NCI-H774 (cell line): ENCODE measurements at places on chromosomes 2 and 18.

- peak; percentile 31 for DNase-seq
Observed at GRCh38 chr18:12772111-12772510, 69.3 kb downstream of the PSMG2 start.

- no peak for DNase-seq
Observed at GRCh38 chr2:19651466-19651865, 250.3 kb downstream of the TTC32 start.

DNA sequence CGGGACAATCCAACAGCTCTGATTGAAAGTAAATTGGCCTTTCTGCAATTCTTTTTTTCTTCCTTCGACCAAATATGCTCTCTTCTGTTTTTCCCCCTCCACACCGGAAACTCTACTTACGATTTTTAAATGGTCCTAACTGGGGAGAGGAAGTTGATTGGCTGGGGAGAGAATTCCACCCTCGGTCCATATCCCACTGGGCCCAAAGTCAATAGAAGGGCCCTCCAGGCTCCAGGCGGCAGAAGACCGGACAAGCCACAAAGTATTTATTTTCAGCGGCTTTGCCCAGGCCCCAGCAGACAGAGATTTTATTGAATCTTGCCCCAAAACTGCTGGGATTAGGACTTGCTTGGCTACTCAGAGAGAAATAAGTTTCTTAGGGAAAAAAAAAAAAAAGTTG, 37.1 kb upstream of the SMAD7 start:
- no peak for DNase-seq

- DNase-seq: no peak
Observed at GRCh38 chr2:183389546-183390080, 265.4 kb downstream of the NUP35 start.

GRCh38 chr2:38427054-38427453, 50.0 kb upstream of the ATL2 start:
- no peak for DNase-seq

- DNase-seq: no peak
Observed at GRCh38 chr2:206670531-206671319, 28.4 kb downstream of the FAM237A start.

DNA sequence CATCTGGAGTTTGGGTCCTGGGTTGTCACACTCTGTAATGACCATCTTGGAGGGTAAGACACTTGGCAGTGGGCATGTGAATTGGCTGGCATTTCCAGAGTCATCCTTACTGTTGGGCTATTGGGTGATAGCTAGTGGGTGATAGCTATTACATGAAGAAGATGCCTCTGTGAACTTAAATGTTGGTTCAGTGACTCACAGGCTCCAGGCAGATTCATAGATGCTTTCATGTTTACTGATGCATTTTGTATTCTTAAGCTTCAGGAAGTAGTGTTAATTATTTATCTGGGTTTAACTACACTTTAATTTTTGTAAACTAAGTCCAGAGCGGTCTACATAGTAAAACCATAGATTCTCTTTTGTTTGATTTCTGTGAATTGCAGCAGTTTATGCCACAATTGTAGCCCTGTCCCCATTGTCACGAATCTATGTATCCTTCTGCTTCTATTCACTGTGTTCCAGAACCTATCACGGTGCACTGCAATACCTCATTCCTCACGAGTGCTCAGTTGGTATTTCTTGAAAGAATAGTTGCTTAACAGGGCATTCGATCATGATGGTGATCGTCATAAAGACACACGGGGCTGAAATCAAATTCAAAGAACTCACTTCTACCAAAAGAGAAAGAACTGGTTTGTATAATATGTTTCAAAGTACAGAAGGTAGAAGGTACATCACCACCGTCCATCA, 79.7 kb downstream of the GBX2 start:
- DNase-seq: no peak

DNA sequence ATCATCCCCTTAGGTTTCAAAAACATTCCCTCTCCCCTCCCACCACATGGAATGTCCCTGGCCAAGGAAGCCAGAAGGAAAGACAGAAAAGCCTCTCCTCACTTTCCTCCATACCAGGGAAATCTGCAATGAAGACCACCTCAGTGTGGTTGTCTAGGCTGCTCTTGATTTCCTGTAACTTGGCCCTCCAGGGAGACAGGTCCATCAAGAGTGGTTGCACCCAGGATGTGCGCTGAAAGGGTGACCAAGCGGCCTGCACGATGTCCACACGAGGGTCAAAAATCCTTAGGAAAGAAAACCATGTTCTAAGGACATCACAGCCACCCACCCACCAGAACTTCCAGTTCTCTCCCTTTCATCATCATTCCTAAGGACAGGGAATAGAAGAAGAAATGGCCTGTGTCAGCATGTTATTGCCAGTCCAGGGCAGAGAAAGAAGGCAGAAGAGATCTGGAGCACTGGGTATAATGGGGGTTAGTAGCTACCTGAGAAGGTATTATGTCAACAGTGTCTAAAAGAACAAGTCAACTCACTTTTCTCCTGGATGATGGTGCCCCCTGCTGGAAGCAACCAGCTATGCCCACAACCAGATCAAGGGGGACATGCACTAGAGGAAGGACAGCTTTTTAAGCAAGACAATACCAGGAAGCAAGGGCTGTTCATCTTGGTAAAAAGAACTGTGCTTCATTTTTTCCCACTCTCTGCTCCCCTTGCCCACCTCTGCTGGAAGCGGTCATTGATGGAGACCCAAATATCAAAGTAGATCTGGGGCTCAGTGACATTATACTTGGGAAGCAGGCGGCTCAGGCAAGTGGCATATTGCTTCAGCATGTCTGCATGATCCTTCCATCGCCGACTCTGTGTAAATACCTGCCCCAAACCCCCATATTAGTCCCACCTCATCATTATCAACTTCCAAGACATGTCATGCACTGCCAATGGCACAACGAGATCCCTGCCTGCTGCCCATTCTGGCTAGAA, 9.3 kb downstream of the GGCX start:
- DNase-seq: peak; percentile 68

- no peak for DNase-seq
Observed at GRCh38 chr18:67081482-67082211, 434.9 kb downstream of the DSEL start.

GRCh38 chr18:46167971-46168370, 63.8 kb downstream of the HAUS1 start:
- DNase-seq: no peak

DNA sequence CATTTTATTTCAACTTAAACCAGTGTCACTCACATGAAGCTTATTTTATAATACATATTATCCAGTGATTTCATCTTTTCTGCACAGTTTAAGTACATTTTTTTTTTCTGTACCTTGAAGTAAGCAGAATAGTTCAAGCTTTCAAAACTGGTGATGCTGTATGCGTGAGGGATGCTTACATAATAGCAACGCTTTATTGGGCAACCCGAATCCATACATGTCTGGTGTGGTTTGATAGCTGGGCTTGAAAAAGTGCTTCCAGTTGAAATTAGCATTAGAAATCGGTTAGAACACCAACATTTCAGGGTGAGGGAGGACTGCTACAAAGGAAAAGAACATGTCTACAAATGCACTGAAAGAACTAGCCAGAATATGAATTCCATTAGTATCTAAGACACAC, 117.4 kb downstream of the MBP start:
- no peak for DNase-seq

DNA sequence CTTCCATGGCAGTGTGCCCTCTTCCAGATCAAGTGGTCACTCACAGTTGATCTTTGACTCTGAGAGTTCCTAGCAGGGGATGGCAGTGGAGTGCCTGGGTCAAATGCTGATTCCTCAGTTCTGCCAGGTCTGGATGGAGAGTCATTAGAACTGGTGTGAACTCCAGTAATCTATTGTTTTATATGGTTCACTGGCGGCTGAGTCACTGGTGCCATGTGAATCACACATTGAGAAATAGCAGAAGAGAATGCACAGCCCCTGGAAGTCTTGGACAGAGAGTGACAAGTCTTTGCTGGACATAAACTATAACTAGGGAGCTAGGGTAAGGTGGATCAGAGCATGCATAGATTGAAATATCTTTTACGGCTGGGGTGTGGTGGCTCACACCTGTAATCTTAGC, 86.9 kb downstream of the EIF2AK3 start:
- DNase-seq: no peak
